ENCODE measurements at places on chromosomes 11 and 22. TPM values are rescaled to one million over a fixed set of nuclear protein-coding genes. Genes with fewer than 3 reads are reported as not detected.

- no peak for DNase-seq
Observed at GRCh38 chr11:109707411-109707810, 285.4 kb downstream of the C11orf87 start.

DNA sequence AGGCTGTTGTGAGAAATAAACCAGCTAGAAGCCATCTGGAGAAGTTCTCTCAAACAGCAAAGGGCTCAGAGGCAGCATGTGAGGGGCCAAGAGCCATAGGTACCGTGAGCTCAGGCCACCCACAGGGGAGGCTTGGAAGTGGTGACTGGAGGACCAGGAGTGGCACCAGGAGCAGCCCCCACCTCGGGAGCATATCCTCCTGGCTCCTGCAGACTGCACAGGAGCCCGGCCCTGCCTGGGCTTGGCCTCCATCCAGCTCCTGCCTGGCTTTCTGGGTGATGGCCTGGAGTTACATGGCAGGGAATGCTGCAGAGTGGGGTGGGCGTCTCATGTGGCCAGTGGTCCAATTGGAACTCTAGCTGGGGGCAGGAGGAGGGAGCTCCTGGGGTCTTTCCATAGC lies 4.2 kb upstream of the MPPED1 start:
- DNase-seq = no peak

DNA sequence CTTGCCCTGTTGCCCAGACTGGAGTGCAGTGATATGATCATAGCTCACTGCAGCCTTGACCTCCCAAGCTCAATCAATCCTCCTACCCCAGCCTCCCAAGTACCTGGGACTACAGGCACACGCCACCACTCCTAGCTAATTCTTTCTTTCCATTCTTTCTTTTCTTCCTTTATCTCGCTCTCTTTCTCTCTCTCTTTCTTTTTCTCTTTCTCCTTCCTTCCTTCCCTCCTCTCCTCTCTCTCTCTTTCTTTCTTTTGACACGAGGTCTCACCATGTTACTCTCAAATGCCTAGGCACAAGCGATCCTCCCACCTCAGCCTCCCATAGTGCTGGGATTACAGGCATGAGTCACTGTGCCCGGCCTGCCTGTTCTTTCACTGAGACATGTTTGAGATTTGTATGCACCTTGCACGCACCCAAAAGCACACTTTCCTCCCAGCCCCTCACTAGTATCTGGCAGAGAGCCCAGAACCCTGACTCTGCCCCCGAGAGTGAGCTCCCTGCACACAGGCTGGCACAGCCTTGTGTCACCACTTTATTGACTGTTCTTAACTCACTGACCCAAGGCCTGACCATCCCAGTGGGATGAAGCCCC lies 56.8 kb downstream of the CD6 start:
- no peak for DNase-seq

- DNase-seq = no peak
Observed at GRCh38 chr11:115180272-115180671, 323.9 kb downstream of the CADM1 start.

DNA sequence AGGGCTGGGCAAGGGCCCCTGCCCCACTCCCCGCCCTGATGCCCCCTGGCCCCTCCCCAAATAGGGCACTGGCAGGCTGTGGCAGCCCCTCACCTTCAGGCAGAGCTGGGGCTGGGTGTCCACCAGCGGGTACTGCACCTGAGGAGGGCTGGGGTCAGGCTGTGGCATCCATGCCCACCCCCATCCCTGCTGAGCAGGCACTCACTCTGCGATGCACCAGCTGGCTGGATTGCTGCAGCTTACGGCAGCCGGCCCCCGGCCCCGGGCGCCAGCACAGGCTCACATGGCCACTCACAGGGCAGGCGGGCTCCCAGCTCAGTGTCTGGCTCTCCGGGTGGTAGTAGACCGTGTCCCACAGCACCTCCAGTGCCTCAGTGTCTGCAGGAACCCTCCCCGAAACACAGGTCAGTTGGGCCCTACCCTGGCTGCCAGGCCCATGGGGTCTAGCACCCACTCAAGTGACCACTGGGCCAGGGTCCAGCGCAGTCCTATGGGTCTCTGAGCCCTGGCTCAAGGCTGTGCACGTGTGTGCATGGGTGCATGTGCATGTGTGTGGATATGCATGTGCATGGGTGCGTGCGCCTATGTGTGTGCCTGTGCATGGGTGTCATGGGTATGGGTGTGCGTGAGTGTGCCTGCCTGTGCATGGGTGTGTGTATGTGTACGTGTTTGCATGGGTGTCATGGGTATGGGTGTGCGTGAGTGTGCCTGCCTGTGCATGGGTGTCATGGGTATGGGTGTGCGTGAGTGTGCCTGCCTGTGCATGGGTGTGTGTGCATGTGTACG lies 14.4 kb downstream of the IL17REL start:
- DNase-seq = no peak

DNA sequence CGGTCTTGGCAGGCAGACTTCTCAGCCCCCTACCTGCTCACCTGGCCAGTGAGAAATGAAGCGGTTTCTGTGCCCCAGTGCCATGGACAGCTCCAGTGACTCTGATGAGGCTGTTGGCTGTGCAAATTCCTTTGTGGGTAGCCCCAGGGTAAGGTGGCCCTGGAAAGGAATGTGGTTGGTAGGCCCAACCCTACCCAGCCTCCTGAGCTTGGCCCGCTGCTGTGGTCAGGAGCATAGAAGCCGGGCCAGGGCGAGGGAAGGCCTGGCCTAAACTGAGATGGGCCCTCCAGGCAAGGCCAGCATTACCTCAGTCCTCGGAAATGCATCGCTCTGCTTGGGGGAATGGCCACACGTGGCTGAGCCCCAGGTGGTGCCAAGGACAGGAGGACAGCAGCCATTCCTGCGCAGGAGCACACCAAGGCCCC lies 16.9 kb downstream of the DAGLA start:
- no peak for DNase-seq

- peak; percentile 56 for DNase-seq
Observed at GRCh38 chr11:126341760-126342161, 13.7 kb upstream of the ST3GAL4 start.

DNA sequence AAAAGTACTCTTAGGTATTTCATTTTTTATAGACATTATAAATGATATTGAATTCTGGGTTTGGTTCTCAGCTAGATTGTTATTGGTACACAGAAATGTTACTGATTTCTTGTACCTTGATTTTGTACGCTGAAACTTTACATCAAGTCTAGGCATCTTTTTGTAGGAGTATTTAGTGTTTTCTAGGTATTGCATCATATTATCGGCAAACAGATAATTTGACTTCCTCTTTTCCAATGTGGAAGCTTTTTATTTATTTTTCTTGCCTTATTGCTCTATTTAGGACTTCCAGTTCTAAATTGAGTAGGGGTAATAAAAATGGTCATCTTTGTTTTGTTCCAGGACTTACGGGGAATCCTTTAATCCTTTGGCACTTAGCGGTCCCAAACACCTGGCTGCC lies 676.6 kb upstream of the CCDC179 start:
- DNase-seq = no peak

DNA sequence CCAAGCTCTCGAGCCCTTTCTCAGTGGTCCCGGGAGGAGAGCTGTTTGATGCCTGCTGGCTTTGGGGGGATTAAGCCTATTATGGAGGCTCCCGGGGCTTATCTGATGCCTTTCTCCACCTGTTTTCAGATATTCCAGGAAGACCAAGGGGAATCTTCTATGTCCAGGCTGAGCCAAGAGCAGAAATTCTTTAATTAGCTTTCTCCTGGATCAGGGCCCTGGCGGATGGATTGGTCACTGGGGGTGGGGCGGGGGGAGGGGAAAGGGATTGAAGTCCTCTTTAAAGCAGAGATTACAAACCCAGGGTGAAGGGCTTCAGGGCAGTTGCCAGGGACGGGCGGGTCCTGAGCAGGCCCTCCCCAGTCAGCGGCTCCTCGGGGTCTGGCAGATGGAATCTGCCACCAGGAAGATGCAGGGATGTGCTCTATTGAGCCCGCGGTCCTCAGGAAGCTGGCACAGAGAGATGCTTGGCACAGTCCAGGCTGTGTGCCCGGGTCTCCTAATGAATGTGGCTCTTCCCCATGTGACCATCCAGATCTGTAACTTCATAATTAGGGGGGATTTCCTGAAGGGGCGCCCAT lies 33.6 kb downstream of the MACROD1 start:
- no peak for DNase-seq

DNA sequence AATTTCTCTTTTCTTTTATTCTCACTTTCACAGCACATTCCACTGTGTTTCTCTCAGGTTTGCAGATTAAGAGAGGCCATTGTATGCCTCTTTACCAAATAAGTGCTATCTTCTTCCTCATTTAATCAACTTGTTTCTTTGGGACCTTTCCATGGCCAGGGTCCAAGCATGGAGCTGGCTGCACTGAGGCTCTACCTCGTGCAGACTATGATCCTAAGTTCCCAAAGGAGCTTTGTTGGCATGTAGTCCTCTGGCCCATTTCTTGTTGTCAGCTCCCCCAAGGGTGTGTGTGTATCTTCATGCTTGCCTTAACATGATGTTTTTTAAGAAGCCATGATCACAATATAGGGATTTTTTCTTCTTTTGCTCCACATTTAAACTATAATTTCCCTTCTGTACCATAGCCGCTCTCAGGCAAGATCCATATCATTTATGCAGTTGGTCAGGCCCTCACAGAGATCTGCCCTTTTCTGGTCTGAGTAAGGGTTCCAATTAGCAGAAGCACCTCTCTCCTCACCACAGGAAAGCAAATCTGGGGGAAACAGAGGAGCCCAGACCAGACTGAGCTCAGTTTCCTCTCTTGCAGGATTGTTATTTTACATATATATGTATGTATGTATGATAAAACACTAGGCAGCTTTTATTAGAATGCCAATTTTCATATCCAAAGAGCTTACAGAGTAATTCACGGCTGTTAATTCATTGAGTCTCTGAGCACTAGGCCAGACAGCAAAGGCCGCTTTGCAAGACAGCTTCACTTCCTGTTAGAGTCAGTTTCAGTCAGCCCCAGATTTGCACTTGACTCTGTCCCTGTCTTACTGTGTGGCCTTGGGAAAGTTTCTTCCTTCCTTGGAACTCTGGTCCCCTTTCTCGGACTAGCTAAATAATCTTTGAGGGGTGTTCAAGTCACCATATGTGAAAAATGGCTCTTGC lies 34.3 kb downstream of the CYB5R2 start:
- DNase-seq = no peak

GRCh38 chr11:1542267-1542666 lies 29.8 kb downstream of the DUSP8 start:
- no peak for DNase-seq

GRCh38 chr11:1932105-1932480 lies 12.6 kb downstream of the TNNT3 start:
- no peak for DNase-seq

DNA sequence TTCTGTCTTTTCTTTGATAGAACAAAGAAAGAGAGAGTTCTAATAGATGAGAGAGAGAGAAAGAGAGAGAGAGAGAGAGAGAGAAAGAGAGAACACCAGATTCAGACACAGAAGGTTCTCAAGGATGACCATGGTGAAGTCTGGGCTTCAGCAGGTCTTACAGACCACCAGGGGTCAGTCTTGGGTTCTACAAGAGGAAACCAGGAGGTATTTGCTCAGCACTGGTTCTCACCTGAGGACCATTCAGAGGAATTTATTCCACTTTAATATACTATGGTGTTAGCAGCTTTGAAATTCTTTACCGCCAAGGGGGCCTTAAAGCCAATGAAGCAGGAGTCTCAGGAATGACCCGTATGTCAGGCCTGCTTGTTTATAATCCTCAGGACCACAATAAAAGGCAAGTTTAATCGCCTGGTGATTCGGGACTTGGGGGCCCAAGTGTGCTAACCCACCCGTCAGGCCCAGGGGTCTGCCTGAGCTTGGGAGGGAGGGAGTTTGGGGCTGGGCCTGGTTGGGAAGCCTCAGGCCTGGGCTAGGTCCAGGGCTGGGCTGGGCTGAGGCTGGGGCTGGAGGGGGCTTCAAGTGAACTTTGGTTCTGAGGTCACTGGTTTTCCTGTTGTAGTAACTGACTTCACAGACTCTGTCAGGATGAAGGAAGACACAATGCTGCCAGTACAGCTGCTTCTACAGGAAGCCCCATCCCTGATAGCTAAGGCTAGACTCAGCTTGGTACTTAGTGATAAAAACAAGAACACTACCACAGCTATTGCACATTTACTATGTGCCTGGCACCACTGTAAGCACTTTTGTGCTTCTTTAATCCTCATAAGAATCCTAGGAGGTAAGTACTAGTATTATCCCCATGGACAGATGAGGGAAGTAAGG lies 179.2 kb upstream of the ZBED5 start:
- peak; percentile 79 for DNase-seq

DNA sequence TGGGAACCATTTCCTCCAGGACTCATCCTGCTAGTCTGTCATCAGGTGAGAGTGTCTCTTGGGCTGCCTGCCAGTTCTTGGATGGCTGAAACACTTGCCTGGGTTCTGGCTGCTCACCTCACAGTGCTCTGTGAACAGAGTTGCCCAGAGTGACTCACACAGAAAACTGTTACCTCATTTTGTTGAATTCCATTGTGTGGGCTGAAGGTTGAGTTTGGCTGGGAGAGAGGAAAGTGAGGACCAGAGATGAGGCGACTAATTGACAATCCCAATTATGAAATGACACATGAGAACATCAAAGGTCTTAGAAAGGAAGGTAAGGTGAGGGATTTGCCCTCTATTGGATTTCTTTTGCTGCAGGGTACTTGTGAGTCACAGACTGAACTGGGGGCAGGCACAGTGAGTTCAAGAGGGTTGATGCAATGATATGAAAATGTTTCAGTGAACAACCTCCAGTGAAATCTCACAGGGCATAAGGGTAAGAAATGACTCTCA lies 20.2 kb upstream of the CALCB start:
- DNase-seq = no peak

GRCh38 chr11:9039198-9039597 lies 35.4 kb upstream of the NRIP3 start:
- no peak for DNase-seq

- DNase-seq = no peak
Observed at GRCh38 chr22:48102581-48102980, 1340.1 kb downstream of the TBC1D22A start.

DNA sequence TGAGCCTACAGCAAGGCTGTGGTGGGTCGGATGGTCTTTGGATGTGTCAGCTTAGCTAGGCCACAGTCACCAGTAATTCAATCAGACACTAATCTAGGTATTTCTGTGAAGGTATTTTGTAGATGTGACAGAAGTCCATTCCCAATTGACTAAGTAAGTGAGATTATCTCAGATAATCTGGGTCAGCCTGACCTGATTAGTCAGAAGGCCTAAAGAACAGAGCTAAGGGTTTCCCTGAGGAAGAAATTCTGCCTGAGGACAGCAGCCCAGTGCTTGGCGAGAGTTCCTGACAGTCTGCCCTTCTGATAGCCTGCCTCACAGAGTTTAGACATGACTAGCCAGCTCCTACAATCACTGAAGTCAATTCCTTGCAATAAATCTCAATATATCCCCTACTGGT lies 28.7 kb downstream of the GUCD1 start:
- DNase-seq = no peak

GRCh38 chr11:126491092-126491491 lies 135.6 kb downstream of the ST3GAL4 start:
- no peak for DNase-seq

Gene MPZL3
- 7.3 TPM for total RNA-seq

Gene NCAM1
- 2.2 TPM for total RNA-seq

Gene SYT13
- total RNA-seq = not detected

Gene ACTN3
- 0.14 TPM for total RNA-seq

Gene GRIK4
- under 0.01 TPM for total RNA-seq

Gene MGAT3
- total RNA-seq = not detected

Gene TXNRD2
- total RNA-seq = 129 TPM

Gene KLHDC7B
- total RNA-seq = not detected

Gene NXPE2
- not detected for total RNA-seq

Gene SLC22A12
- total RNA-seq = not detected

Gene PACSIN3
- total RNA-seq = 23.2 TPM

Gene HSPB2
- total RNA-seq = not detected

Gene PHOX2A
- not detected for total RNA-seq

Gene CBLIF
- not detected for total RNA-seq

Gene LRRN4CL
- total RNA-seq = 0.51 TPM

Gene GLYATL1
- 0.17 TPM for total RNA-seq

Gene SCN2B
- not detected for total RNA-seq

Data from dermis blood vessel endothelial cell (primary cell).